ENCODE measurements at places on chromosomes 4 and X.

- DNase-seq, result no peak
- peaks cover 8% of the 10 kb centered on the region for H3K4me1 ChIP-seq
- no peaks in the 10 kb centered on the region for H3K27me3 ChIP-seq
- no peaks in the 10 kb centered on the region for H3K36me3 ChIP-seq
These were observed 32.9 kb downstream of the LAMTOR3 start for GRCh38 chr4:99861120-99861905.

- no peak overlapping the region for H3K27ac ChIP-seq
- H3K4me1 ChIP-seq, result peaks cover 10% of the 10 kb centered on the region
- no peak overlapping the region for H3K4me3 ChIP-seq
These were observed 61.5 kb upstream of the MAGEB2 start for GRCh38 chrX:30153881-30154260.

- H3K4me1 ChIP-seq, result peaks cover 40% of the 10 kb centered on the region
- H3K27ac ChIP-seq, result no peak overlapping the region
- H3K27me3 ChIP-seq, result no peaks in the 10 kb centered on the region
- H3K36me3 ChIP-seq, result no peaks in the 10 kb centered on the region
- no peak overlapping the region for H3K4me3 ChIP-seq
These were observed 114.7 kb downstream of the MID1 start for GRCh38 chrX:10505726-10506125.

DNA sequence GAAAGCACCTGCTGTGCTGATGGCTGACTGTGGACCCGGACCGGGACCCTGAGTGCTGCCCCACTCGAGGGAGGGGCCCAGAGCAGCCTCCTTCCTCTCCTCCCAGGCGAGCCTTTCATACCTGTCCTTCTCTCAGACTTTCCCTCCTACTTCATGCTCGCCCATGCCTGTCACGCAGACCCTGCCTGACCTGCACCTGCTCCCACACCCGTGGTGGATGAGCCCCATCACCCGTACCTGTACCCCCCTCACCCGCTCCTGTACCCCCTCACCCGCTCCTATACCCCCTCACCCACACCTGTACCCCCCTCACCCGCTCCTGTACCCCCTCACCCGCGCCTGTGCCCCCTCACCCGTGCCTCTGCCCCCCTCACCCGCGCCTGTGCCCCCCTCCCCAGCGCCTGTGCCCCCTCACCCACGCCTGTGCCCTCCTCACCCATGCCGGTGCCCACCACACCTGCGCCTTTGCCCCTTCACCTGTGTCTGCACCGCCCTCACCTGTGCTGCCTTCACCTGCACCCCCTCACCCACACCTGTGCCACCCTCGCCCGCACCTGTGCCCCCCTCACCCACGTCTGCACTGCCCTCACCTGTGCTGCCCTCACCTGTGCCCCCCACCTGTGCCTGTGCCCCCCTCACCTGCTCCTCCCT, 5.8 kb downstream of the MAEA start:
- peaks cover 21% of the 10 kb centered on the region for H3K4me1 ChIP-seq
- H3K27ac ChIP-seq, result no peak overlapping the region
- no peak for DNase-seq
- no peaks in the 10 kb centered on the region for H3K36me3 ChIP-seq
- H3K27me3 ChIP-seq, result no peaks in the 10 kb centered on the region

DNA sequence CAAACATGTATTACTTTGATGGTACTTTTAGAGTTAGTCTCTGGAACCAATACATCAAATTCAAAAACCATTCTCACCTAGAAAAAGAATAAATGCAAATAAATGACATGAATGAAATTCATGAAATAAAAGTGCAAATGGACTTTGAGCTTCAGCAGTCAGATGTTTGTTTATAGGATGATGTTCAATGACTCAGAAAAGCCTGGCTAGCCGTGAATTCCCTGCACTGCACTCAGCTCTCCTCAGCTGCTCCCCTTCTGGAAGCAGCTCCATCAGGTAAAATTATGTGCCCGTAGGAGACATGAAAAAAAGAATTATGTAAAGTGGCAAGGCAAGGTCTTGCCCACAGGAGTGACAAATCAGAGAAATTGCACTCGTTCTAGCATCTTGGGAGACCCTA, 390.6 kb downstream of the GPM6A start:
- no peaks in the 10 kb centered on the region for H3K27me3 ChIP-seq
- H3K4me3 ChIP-seq, result no peak overlapping the region
- no peak overlapping the region for H3K27ac ChIP-seq
- H3K4me1 ChIP-seq, result peaks cover 3% of the 10 kb centered on the region

- no peak overlapping the region for H3K4me3 ChIP-seq
- no peaks in the 10 kb centered on the region for H3K4me1 ChIP-seq
- DNase-seq, result peak; percentile 56
- no peaks in the 10 kb centered on the region for H3K27me3 ChIP-seq
These were observed 81.0 kb upstream of the ZDHHC15 start for GRCh38 chrX:75603833-75604232.

DNA sequence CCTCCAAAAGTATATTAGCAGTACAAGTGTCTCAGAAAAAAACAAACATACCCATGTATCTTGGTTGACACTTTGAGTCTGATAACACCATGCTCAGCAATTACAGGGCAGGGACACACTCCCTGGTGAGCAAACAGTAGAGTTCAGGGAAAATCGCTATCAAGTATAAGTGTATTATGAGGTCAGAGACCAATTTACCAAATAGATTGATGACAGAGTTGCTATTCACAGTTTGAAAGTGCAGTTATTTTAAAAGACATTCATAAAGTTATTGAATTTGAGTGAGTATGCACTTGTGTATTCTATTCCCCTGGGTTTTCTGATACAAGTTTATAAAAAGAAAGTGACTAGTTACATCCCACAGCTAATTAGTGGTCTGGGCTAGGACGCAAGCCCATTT, 10.2 kb upstream of the LONRF3 start:
- H3K27ac ChIP-seq, result no peak overlapping the region
- peaks cover 61% of the 10 kb centered on the region for H3K27me3 ChIP-seq
- H3K4me3 ChIP-seq, result no peak overlapping the region
- no peaks in the 10 kb centered on the region for H3K4me1 ChIP-seq
- H3K36me3 ChIP-seq, result no peaks in the 10 kb centered on the region

DNA sequence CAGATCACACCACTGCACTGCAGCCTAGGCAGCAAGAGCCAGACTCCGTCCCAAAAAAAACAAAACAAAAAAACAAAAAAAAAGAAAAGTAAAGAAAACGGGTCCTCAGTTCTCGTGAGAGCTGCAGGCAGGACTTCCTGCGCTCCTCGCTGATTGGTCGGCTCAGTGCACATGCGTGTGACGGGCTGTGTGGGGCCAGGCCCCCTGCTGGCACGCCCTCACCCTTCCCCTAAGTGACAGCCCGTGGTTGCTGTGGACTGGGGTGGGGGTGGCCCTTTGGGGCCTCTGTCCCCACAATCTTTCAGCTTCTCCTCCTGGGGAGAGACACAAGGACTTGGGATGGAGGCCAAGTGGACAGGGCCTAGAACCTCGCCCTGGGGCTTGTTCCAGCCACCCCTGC, at the start of gene FAM9B:
Gene FAM9B (minus strand): TSS at position 139 of the 400 bp plus-strand sequence. CDS start 1,141 bp downstream, outside the sequence.
- DNase-seq, result no peak
- no peaks in the 10 kb centered on the region for H3K36me3 ChIP-seq
- H3K4me1 ChIP-seq, result no peaks in the 10 kb centered on the region

- DNase-seq, result no peak
- H3K4me1 ChIP-seq, result no peaks in the 10 kb centered on the region
- no peaks in the 10 kb centered on the region for H3K36me3 ChIP-seq
- no peak overlapping the region for H3K4me3 ChIP-seq
These were observed 1212.5 kb upstream of the PRKX start for GRCh38 chrX:4925911-4926310.

DNA sequence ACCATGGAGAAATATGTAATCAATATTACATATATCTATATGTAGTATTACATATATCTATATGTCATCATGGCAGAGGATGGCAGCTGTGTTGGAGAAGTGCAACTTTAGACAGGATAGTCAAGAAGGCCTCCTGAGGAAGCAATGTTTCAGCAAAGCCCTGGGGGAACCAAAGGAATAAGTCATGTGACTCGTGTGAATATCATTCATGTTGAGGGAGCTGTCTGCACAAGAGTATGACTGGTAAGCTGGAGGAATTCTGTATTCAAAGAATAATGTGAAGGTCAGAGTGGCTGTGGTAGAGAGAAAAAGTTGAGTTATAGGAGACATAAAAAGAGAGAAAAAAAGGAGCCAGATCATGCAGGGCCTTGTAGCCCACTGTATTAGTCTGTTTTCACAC, 92.9 kb upstream of the EDNRA start:
- H3K36me3 ChIP-seq, result no peaks in the 10 kb centered on the region
- no peaks in the 10 kb centered on the region for H3K4me1 ChIP-seq
- H3K27me3 ChIP-seq, result no peaks in the 10 kb centered on the region
- no peak overlapping the region for H3K4me3 ChIP-seq

GRCh38 chr4:70925899-70926635, 23.9 kb downstream of the MOB1B start:
- H3K27me3 ChIP-seq, result no peaks in the 10 kb centered on the region
- peaks cover 55% of the 10 kb centered on the region for H3K4me1 ChIP-seq
- H3K27ac ChIP-seq, result peak overlapping the region; percentile 14
- no peaks in the 10 kb centered on the region for H3K36me3 ChIP-seq

DNA sequence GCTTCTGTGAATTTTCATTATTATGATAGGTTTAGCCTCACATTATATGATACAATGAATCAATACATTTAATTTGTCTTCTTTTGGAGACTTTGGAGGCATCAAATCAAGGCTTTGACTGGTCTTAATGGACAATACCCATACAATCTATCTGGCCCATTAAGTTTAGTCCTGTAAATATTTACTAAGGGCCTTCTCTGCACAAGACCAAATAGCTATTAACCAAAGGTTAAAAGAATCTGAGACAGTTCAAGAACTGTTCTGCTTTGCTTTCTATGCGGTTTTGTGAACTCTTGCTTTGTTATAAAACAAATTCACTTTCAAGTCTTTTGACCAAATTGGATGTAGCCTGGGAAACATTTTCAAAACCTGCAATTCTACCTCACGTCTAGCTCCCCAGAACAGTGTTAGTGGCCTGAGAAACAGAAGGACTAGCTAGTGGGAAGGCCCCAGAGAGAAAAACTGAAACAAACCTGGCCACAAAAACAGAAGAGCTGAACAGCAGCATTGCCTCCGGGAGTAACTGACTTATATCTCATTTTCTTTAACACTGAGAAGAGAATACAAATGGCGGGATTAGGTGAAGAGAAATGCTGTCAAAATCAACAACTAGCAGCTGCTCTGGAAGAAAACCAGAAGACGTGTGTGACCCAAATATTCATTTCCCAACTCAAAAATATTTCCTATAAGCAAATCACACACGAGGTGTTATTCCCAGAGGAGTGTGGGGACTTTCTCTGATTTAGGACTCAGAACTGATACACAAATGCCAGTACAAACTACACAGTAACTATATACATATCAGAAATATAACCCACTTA, 548 bp downstream of the TLR1 start:
- no peaks in the 10 kb centered on the region for H3K36me3 ChIP-seq
- no peak overlapping the region for H3K4me3 ChIP-seq
- H3K27ac ChIP-seq, result no peak overlapping the region
- H3K27me3 ChIP-seq, result no peaks in the 10 kb centered on the region

- peak within 1 kb of the TSS; percentile 97 for H3K27ac ChIP-seq
- H3K36me3 ChIP-seq, result no peaks in the 10 kb centered on the region
- no peaks in the 10 kb centered on the region for H3K27me3 ChIP-seq
- peaks cover 36% of the 10 kb centered on the region for H3K4me1 ChIP-seq
- H3K4me3 ChIP-seq, result peak within 1 kb of the TSS; percentile 96
These were observed at the start of gene ELOVL6 for GRCh38 chr4:110198435-110199416. Gene ELOVL6, minus strand, starts transcription at chr4:110198615. Its CDS starts 280 bp downstream, at chr4:110198335.

DNA sequence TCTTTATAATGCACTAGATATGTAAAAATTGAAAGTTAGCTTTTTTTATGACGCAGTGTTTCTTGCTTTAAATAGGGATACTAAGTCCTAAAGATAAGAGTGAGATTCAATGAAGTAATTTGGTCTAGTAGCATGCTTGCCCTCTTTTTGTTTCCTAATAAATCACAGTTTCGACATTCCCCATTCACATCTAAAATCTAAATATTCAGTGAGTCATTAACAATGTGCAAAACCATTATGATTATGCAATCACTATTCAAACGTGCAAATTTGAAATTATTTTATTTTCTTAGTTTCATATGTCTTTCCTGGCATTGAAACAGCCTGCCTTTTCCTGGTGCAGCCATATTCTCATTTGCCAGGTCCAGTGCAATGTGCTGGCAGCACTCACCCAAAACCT, 1350.5 kb upstream of the PABPC4L start:
- no peaks in the 10 kb centered on the region for H3K4me1 ChIP-seq
- DNase-seq, result no peak
- H3K36me3 ChIP-seq, result no peaks in the 10 kb centered on the region
- no peak overlapping the region for H3K27ac ChIP-seq

- no peaks in the 10 kb centered on the region for H3K36me3 ChIP-seq
- no peaks in the 10 kb centered on the region for H3K27me3 ChIP-seq
- H3K27ac ChIP-seq, result no peak overlapping the region
- H3K4me1 ChIP-seq, result peaks cover 27% of the 10 kb centered on the region
These were observed 209.8 kb downstream of the MGST2 start for GRCh38 chr4:139875411-139875825.

- DNase-seq, result no peak
- H3K27ac ChIP-seq, result no peak overlapping the region
- H3K4me3 ChIP-seq, result no peak overlapping the region
These were observed 91.9 kb downstream of the FAM53A start for GRCh38 chr4:1592068-1592708.

DNA sequence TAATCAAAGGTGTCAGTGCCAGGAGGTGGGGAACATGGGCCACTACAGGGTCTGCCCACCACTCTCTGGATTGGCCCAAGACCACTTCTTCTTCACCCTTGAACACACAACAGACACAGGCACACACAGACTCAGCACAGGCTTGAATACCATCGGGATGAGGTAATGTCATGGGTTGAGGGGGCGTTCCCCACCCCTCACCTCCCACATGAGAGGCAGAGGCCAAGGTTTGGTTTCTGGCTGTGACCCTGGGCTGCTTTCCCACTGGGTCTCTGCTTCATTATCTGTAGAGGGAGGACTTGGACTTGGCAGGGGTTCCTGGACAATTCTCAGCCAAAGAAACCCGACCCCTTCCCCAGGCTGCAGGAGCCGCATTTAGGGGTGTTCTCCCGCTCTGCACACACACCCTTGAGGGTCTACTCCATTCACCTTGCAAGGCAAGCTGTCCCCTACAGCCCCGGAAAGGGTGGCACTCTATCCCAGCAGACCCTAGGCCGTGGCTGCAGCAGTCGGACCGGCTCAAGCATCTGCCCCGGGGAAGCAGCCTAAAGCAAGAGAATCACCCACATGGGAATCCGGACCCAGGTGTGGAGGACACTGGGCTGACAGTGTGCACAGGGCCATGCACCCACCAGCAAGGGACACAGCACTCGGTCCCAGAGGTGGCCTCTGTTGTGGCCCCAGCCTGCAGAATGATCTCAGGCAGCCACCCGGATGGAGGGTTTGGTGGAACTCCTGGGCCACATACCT, 62.4 kb downstream of the TRMT44 start:
- DNase-seq, result no peak
- no peaks in the 10 kb centered on the region for H3K27me3 ChIP-seq
- no peaks in the 10 kb centered on the region for H3K36me3 ChIP-seq
- no peak overlapping the region for H3K4me3 ChIP-seq
- no peak overlapping the region for H3K27ac ChIP-seq

GRCh38 chr4:159483782-159484741, 381.2 kb downstream of the RAPGEF2 start:
- peaks cover 3% of the 10 kb centered on the region for H3K4me1 ChIP-seq
- H3K27ac ChIP-seq, result no peak overlapping the region
- no peaks in the 10 kb centered on the region for H3K36me3 ChIP-seq
- no peak overlapping the region for H3K4me3 ChIP-seq

Measured in GM23338 (cell line).